ENCODE measurements at places on chromosomes 2 and 18. TPM values are rescaled to one million over a fixed set of nuclear protein-coding genes. Genes with fewer than 3 reads are reported as not detected.

Gene SKOR2
- not detected for total RNA-seq

Gene PFN4
- total RNA-seq, result not detected

Gene CIB4
- total RNA-seq, result not detected

Gene POU3F3
- total RNA-seq, result not detected

Gene RAX
- total RNA-seq, result not detected

Gene LYG1
- total RNA-seq, result not detected

Gene KLHL29
- 5.2 TPM for total RNA-seq

Gene NEB
- under 0.01 TPM for total RNA-seq

Gene PUM2
- 17.0 TPM for total RNA-seq

Gene GPAT2
- 8.5 TPM for total RNA-seq

All from cardiac atrium fibroblast (primary cell).